ENCODE measurements at places on chromosomes 12 and 14. TPM values are rescaled to one million over a fixed set of nuclear protein-coding genes. Genes with fewer than 3 reads are reported as not detected.

LRRC23 gene
- 13.1 TPM for total RNA-seq

LMO3 gene
- total RNA-seq, result 8.1 TPM

MANSC1 gene
- total RNA-seq, result 66.7 TPM

MIPOL1 gene
- 12.3 TPM for total RNA-seq

AKAP3 gene
- total RNA-seq, result 1.0 TPM

VRTN gene
- total RNA-seq, result 0.32 TPM

IQSEC3 gene
- total RNA-seq, result 1.6 TPM

CLEC4A gene
- total RNA-seq, result 1.6 TPM

RPL36AL gene
- 143 TPM for total RNA-seq

All from mucosa of gallbladder (tissue), 1 donor.